Urinary bladder (tissue), 4 donors: ENCODE measurements at places on chromosomes 7 and 10. TPM values are rescaled to one million over a fixed set of nuclear protein-coding genes. Genes with fewer than 3 reads are reported as not detected.

DNA sequence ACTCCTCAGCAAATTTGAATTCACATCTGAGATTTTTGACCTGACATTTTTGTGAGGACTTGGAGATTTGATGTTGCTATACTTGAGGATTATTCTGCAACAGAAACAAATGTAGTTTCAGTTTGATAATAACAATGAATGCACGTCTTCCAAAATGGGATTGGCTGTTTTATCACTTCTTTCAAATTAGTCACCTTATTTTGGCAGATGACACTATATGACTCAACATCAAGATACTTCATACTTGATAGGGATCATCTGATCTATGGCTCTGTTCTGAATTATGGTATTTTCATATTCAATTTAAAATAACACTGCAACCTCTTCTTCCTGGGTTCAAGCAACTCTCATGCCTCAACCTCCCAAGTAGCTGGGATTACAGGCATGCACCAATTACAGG is 24.2 kb downstream of the ARL5B start:
- no peak for DNase-seq

PON3 gene
- 3.7 TPM for polyA plus RNA-seq

TMEM176B gene
- 84.0 TPM for polyA plus RNA-seq

GRCh38 chr7:27116962-27117886 is 13.3 kb downstream of the HOXA4 start:
- no peak for DNase-seq

TRIM56 gene
- 15.4 TPM for polyA plus RNA-seq
